NCI-H2029 (cell line): ENCODE measurements at places on chromosomes 3 and 15.
A peak's percentile ranks its signal among the peaks of the same experiment; 100 is the strongest.

DNA sequence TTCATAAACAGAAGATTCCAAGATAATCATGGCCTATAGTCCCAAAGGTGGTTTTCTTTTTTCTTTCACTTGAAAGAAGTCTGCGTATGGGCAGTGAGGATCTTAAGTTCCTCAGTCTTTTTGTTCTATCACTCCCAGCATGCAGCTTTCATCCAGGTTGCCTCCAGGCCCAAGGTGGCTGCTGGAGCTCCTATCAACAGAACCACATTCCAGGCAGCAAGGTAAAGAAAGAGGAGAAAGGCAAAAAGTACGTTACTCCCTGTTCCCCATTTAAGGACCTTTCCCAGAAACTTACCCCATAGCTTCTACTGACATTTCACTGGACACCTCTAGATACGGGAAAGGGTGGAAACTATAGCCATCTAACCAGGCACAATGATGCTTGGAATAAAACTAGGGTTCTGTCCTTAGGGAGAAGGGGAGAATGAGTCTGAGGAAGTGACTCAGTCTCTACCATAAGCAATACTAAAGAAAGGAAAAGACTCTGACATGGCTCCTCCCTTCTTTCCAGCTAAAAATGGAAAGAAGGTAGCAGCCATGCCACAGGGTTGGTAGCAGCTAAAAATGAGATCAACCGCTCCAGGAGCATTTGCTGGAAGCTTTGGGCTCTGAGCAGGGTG, 313.9 kb upstream of the NR2E3 start:
- DNase-seq, result no peak

DNA sequence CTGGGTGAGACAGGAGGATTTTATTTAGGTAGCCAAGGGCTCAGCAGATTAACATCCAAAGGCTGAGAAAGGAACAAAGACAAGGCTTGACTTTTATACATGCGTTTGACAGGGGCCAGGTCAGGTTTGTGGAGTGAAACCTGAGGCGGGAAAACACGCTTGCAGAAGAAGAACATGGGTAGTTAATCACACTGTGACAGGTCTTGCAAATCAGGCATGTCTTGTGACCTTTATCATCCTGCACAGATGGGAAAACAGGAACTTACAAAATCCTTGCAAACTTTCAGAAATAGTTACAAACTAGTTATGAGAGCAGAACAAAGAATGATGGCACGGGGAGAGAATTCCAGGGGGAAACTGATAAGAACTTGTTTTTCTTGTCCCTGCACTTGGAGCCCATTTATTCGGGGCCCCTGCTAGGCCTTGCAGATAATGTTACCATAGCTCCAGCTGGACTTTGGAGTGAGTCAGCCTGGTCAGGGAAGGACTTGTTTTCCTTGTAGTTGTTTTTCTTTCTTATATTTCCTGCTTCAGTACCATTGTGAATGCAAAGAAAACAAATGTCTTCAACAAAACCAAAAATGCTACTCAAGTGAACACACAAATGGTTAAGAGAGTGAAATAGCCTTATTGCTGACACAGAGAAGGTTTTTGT, 965.9 kb upstream of the ROBO1 start:
- no peak for DNase-seq

DNA sequence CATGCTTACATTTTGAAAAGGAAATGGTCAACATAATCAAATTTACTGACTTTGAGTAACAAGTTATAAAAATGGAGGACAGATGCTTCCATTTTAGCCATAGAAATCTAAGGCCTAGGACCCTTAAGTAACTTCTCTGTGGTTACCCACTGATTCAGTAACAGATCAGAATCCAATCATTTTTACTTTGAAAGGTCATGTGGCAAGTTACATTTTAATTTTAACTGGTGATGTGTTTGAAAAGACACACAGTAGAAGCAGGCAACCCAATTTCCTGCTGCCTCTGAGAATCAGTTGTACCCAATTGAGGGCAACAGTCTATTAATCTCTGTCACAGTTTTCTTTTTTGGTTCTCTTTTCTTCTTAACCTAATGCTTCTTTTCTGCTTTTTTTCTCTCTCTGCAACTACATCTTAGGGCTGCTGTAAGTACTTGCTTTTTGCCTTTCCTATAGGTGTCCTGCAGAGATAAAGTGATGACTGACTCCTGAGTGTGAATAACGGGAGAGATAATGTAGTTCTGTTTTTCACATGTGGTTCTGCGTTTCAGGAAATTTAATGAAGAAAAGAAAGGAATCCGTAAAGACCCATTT, 3.3 kb downstream of the ZWILCH start:
- DNase-seq, result no peak

GRCh38 chr15:69664572-69665571, 212.3 kb downstream of the RPLP1 start:
- DNase-seq, result no peak

DNA sequence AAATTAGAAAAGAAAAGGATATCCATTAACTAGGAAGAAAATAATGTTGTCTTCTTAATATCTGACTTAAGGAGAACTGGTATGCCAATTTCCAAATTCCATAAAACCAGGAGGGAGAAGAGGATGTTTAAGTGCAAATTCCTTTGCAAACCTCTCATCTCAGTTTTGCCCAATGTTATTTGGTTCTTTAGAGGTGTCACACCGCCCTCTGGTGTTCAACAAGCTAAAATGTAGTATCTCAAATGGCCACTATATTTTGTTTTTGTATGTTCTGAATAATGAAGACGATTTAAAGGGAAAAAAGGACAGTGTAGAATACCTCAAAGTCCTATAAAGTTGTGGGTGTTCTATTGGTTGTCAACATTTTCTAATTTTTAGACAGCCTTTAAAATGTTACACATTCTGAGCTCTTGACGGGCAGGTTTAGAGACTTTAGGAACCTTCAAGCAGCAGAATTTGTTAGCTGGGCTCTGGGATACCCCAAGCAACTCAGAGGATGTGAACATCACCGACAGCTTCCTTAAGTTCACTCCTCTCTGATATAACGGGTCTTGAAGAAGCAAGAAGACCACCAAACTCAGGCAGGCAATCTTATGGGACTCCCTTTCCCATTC, 458.3 kb downstream of the MFSD1 start:
- DNase-seq, result peak; percentile 30

DNA sequence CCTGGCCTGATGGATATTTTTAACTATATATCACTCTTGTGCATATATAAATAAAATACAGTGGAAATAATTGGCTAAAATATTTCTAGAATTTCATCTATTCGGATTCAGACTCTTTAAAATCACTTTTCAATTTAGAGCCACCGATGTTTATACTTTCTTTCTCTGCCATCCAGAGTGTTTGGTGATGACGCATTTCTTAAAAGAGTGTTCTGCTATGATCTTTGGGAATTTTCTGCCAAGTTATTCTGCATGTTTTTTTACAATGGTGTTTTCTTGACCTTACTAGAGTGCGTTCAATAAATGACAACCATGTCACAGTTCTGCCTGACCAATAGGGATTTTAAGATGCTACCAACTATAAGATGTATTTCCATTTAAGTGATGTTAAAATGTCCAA, 30.2 kb downstream of the PPP2R3A start:
- DNase-seq, result no peak

DNA sequence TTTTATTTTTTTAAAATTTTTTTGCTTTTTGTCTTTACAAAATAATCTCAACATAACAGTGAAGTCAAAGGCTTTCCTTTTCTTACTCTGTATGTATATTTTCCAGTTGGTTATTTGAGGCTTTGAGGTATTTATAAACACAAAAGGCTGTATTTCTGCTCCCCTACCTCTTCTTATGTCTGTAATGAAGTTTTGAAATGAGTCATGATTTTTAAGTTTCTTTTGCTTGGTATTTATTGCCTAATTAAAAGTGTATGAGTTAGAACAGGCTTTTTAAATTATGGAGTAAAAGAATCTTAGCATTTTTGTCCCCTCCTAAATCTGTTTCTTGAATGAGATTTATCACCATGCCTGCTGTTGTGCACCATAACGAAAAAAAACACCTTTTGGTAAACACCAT, 66.0 kb downstream of the DCUN1D1 start:
- DNase-seq, result no peak

DNA sequence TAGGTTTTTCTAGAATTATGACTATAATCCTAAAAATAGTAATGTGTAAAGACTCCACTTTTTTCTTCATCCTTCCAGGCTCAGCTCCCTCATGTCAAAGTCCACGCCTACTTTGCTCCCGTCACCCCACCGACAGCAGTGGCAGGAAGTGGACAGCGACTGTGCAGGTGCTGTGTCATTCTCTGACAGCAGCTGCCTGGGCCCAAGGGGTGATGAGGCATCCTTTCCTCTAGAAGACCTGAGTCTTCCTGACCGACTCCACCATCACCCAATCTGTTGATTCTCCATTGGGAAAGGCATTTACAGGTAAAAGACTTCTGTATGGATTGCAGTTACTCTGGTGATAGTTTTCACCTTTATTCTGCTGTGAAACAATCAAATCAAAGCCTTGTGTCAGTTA, 54.8 kb downstream of the UBP1 start:
- no peak for DNase-seq

GRCh38 chr15:68479870-68480269, 47.9 kb upstream of the ITGA11 start:
- DNase-seq, result no peak

GRCh38 chr3:113275929-113276750, 64.8 kb downstream of the BOC start:
- peak; percentile 82 for DNase-seq

DNA sequence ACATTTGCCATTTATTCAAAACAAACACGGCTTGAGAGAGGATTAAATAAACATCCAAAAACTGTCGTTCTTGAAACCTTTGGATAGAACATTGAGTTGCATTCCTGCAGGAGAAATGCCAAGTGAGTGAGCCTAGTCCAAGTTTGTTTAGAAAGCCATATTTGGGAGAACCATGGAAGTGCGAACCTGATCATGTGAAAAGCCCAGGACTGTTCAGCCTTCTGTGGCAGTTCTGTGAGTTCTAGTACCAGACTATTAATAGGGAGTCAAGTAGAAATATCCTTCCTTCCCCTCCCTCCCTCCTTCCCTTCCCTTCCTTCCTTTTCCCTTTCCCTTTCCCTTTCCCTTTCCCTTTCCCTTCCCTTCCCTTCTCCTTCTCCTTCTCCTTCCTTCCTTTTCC, 470.4 kb downstream of the LPP start:
- DNase-seq, result no peak

DNA sequence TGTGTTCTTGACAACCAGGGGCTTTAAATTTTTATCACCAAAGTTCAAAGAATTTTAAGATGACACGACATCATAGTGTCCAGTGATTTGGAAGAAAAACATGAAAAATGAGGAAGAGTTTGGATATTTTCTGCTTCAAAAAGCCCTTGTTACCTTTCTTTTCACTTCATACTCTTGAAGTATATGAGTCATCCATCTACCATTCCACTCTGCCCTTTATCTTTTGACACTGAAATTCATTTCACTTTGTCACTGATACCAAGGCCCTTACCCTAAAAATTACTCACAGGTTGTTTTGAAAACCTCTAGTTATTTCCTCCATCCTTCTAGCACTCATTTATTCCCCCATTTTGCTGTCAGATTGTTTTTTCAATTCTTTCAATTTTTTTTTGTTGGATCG, 42.7 kb downstream of the OR5H15 start:
- no peak for DNase-seq

GRCh38 chr15:88073391-88073691, 183.2 kb downstream of the NTRK3 start:
- no peak for DNase-seq

DNA sequence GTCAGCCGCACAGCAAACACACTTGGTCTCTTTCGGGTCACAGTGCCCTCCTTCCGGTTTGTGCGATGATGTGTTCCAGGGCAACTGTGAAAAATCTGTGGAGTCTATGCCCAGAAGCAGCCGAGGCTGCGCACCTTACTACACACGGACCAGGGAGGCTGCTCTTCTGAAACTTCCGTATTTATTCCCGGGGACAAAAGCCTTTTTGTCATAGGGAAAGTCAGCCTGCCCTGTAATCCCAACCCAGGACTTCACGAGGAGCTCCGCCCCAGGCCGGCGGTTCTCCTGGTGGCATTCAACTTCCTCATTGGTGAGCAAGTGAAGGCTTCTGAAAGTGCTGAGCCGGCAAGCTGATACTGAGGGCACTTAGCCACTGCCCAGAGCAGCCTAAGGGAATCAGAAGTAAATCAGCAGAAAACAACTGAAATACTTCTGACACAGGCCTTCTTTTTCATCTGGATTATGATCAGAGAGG, 126.5 kb downstream of the FMN1 start:
- DNase-seq, result peak; percentile 19

DNA sequence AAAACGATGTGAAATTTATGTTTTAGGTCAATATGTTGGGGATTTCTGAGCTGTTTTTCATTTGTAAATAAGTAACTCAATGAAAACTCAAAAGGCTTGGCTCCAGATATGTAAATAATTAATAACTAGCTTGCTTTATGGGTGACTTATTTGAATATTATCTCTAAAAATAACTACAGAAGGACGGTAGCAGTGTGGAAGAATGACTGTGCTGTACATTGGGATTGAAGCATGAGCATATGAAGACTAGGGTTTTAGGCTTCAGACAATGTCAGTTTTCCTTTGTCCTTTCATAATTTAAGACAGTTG, 343.9 kb downstream of the GRM7 start:
- no peak for DNase-seq

DNA sequence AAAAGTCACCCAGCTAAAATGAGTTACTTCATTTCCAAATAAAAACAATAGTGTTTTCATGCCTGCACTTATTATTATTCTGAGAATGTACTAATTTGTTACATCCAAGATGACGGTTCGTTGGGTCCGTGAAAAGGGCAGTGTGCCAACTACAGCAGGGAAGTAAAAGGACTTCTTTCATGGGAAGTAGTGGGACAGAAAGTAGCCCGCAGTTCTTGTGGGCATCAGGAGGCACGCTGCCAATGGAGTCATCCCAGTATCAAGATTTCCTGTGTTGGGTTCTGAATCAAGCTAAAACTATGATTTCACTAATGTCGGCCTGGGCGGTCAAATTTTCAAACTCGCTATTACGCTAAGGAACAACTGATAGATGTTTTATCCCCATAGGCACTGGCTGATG, 254.5 kb upstream of the SOX2 start:
- DNase-seq, result no peak

DNA sequence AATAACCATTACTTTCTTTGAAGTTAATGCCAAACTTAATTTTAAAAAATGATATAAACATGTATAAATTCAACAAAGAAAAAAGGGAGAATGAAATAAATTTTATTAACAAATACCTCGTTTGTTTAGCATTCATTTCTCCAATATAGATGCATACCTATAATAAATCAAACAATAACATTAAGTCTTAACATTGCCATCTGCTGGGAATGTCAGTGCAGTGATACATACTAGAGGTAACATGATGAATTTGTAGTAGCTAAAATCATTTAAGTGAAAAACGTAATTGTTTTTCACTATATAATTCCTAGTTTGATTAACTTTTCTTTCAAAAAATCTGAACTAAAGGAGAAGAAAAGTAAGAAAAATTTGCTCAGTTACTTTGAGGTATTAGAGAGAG, 340.2 kb upstream of the CBLB start:
- DNase-seq, result no peak

- no peak for DNase-seq
These were observed 156.0 kb downstream of the EDEM1 start for GRCh38 chr3:5343459-5343858.

DNA sequence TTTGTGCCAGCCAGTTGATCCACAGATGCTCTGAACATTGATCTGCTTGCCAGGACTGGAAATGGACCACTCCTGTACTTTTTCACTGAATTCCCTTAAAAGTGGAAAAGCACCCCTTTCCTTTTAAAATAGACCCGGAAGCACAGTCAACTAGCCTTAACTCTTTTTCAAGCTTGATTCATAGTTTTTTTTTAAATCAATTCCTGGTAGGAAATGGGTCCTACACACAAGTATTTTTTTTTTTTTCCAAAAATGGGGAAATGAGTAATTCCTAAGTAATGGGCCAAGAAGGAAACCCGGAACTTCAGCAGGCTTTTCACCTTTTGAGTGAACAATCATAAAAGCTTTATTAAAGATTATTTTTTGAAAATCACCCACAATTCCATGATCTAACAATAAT, 234.4 kb upstream of the ADAMTS9 start:
- DNase-seq, result no peak
